ENCODE measurements at places on chromosomes 13 and 19.

DNA sequence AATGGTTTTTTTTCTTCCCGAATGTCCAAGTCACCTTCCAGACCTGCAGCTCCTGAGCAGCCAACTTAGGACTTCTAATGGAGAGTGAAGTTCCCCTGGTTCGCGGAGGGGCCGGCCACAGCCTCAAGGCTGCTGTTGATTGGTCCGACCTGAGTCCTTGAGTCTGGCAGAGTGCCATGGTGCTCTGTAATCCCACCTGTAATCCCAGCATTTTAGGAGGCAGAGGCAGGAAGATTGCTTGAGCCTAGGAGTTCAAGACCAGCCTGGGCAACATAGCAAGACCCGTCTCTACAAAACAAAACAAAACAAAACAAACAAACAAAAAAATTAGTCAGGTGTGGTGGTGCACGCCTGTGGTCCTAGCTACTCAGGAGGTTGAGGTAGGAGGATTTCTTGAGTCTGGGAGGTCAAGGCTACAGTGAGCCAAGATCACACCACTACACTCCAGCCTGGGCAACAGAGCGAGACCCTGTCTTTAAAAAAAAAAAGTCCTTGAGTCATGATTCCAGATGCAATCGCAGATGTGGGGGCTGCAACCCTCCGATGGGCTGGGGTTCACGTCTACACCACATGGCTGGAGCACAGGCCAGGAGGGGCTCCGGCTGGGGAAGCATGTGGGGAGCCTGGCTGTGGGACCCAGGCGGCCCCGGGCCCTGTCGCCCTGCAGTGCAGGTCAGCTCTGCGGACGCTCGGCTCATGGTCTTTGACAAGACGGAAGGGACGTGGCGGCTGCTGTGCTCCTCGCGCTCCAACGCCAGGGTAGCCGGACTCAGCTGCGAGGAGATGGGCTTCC lies 17.7 kb downstream of the HPN start:
- no peak for DNase-seq

DNA sequence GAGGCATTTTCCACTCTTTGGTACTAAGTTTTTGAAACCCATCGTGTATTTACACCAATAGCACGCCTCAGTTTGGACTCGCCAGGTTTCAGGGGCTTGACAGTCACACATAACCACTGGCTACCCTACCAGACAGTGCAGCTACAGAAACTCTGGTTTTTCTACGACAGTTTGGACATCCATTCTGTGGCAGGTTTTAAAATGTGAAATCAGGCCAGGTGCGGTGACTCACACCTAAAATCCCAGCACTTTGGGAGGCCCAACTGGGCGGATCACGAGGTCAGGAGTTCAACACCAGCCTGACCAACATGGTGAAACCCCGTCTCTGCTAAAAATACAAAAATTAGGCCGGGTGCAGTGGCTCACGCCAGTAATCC lies 13.2 kb downstream of the KDELR1 start:
- DNase-seq: no peak

- peak; percentile 100 for DNase-seq
These were observed 720 bp upstream of the HNRNPL start for GRCh38 chr19:38850436-38850975.

GRCh38 chr13:95508996-95509395 lies 43.5 kb upstream of the CLDN10 start:
- no peak for DNase-seq

DNA sequence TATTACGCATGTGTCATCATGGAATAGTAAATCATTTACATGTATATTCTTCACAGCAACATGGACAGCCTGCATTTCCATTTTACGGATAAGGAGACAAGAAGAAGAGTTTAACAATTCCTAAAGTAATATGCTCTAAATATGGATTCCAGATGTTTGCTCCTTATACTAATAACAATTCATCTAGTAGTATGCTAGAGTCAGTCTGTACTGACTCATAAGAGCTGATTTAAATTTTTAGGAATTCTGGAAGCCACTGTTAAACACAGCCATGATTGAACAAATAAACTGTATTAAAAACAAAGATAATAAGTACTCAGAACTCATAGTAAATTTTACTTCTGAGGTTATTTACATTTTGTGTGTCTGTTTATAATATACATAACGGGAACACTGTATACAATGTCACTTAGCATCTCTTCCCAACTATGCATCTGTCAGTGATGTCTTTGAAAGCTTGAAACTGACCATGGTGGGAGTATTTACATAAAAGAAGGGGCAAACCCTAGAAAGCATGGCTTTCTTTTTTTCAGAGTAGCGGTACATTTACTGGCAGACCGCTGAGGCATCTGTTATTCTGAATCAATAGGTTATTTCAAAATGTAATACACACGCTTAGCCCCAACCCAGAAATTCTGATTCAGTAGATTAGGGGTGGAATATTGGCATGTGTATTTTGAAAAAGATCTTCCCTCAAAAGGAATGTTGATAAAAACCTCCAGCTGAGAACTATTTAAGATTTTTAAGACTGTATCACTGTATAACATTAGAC lies 12.9 kb downstream of the ZC3H13 start:
- DNase-seq: no peak

DNA sequence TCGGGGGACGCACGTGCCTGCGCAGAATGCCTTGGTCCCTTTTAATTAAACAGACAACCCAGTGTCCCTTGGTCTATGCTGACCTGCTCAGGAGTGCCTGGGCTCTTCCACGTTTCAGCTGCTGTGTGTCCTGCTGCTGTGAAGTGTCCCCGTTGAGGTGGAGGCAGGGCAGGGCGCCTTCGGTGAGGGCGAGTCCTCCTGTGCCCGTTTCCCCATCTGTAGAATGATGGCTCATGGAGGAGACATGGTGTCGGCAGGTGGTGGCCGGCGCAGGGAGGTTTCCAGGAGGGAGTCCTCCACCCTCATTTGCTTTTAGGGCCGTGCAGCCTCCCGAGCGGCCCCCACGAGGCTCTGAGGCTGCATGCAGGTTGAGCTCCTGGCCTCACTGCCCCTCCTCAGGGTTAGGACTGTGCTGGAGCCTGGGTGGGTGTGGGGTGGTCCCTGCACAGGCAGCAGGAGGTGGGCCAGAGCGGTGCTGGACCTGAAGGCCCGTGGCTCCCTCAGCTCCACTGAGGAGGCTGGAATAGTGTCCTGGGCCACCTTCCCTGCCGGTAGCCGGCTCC lies 8.8 kb downstream of the STK11 start:
- no peak for DNase-seq

GRCh38 chr19:16087940-16088339 lies 11.6 kb downstream of the TPM4 start:
- DNase-seq: no peak

GRCh38 chr13:23391752-23392151 lies 41.8 kb downstream of the SACS start:
- no peak for DNase-seq

DNA sequence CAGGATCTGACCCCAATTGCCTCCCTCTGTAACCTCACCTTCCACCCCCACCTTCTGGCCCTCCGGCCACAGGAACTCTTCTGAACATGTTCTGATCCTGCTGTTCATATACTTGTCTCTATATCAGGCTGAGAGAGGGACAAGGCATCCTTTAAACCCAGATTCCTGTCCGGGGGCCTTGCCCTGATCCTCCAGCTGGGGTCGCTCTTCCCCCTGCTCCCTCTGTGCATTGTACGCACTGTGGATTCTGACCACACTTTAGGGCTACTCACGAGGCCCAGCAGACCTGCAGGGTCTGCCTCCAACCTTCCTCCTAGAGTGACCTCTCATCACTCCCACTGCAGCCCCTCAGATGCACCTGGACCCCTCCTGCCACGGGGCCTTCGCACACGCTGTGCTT lies 269.3 kb downstream of the UQCRFS1 start:
- DNase-seq: no peak

DNA sequence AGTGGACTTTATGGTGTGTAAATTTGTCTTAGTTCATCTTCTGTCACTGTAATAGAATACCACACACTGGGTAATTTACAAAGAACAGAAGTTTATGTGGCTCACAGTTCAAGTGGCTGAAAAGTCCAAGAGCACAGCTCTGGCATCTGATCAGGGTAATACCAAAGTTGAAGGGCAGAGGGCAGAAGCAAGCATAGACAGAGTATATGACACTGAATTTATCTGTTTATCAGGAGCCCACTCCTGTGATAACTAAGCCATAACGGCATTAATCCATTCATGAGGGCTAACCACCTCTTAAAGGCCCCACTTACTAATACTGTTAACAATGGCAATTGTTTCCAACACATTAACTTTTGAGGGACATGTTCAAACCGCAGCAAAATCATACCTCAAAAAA lies 4.0 kb upstream of the RFXAP start:
- DNase-seq: no peak

DNA sequence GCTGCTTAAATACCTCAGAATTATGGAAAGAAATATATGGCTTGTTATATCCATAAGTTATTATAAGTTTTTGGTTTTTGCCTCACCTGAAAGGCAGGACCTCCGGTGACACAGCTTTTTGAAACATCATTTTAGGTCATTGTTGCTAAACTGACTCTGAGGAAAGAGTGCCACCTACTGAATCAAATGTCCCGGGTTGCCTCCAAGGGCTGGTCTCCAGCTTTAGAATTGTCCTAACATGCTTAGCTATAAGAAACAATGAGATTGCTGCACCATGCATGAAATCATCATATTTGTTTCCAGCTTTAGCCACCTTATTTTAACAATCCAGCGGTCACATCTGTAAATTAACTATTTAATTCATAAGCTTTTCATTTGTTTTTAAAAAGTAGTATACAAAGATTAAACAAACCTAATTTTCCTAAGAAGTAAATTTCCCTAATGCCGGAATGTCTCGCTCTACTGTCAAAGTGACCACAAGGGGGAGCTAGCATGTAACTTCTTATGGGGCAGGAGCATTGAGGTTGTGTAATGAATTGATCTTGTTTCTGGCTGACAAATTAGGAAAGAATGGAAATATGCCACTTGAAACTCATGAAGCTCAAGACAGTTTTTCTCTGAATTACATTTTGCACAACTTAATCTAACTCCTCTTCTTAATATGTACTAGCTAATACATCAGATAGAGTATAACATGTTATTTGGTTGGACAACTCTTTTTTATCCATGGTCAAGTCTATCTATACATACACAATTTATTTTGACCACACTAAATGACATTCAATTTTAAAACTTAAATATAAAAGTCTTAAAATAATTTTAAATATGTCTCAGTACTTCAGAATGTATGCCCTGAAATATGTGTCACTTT lies 6.7 kb upstream of the PCDH17 start:
- no peak for DNase-seq

DNA sequence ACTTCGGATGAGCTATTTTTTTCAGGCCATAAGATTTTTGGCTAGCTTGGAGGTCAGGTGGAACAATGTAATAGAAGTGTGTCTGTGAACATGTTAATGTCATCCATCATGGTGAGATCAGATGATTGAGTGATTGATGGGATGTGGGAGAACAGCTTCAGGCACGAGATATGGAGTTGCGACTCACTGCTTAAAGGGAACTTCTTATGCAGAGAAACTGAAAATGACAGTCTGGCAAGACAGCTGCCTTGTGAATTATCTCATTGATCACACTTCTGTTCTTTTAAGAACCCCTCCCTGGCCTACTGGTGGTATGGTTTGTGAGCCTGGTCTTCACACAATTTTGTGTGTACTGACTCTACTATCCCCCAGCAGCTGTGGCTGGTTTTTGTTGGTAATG lies 96.0 kb downstream of the OLFM4 start:
- no peak for DNase-seq

- DNase-seq: no peak
These were observed 2890.6 kb downstream of the PCDH9 start for GRCh38 chr13:64339373-64340063.

GRCh38 chr19:10876459-10877240 lies 5.3 kb downstream of the CARM1 start:
- DNase-seq: no peak

DNA sequence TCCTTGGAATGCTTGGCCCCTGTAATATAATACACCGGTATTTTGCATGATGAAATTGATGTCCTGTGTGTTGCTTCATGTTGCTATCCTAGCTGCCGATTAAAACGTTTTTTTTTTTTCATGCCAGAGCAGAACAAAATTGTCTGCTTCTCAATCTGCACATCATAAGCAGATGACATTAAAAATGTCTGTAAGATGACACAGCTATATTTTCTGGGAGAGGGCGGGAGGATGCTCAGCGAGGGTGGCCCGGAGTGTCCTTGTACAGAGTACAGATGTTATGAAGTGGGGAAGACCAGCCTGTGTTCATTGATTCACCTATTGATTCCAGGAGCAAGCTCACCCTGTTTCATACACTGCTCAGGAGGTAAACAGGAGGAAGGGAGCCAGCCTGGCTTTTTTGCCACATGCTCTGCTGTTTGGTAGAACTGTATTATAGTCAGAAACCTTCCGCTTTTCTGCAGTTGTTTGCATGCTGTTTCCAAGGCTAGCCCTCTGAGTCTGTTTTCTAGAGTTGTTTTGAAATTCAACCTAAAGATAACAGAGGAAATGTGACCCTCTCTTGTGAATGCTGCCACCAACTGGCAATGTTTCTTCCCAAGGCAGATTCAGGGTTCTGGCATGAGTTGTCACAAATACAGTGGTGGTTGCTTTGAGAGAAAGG lies 4.7 kb upstream of the IRS2 start:
- DNase-seq: no peak

DNA sequence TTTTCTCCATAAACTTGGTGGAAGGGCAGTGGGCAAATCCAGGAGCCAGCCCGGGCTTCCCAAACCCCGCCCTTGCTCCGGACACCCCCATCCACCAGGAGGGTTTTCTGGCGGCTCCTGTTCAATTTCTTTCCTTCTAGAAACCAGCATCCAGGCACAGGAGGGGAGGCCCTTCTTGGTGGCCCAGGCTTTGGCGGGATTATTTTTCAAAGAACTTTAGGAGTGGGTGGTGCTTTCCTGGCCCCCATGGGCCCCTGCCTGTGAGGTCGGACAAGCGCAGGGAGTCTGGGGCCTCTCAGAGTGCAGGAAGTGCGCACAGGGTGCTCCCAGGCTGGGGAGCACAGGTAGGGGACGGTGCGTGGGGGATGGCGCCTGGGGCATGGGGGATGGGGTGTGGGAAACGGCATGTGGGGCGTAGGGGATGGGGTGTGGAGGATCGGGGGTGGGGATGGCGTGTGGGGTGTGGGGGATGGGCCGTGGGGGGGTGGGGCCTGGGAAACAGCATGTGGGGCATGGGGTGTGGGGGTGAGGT lies 396 bp downstream of the F7 start:
- no peak for DNase-seq

DNA sequence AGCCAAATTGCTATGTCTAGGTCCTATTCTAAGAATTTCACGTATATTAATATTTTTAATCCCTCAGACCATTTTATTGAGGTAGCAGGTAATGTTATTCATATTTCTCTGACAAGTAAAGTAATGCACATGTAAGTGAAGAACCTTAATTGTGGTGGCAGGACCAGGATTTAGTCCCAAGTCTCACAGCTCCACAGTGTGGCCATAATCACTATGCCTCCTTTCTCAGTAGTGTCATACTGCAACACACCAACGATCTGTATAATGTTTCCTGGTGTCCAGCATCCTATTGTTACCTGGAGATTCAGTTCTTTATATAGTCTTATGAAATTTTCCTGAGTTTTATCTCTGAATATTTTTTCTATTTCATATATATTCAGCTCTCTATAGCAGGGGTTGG lies 340.3 kb downstream of the OLFM4 start:
- no peak for DNase-seq
